ENCODE measurements at places on chromosomes 6 and 20.

- peak; percentile 88 for DNase-seq
Measured at GRCh38 chr20:3751675-3752385, 15.7 kb downstream of the ADISSP start.

DNA sequence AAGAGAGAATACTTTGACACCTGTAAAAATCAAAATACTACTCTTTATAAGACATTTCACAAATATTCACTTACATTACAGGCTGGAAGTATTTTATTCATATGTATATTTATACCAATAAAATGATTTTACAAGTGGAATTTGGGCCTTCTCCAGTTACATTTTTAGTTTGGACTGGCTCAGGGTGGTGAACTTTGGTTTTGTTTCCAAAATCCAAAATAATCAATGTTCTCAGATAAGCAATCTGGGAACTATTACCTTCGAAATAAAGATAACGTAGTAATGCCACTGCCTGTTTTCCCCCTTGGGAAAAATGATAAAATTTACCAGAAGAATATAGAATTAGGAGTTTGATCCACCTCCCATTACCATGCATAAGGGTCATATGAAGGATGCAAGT is 31.6 kb upstream of the SCGN start:
- DNase-seq = no peak

- peak; percentile 41 for DNase-seq
Measured at GRCh38 chr6:13614126-13614925, 809 bp upstream of the NOL7 start.

GRCh38 chr6:109662192-109662591 is 28.8 kb downstream of the AK9 start:
- DNase-seq = no peak

DNA sequence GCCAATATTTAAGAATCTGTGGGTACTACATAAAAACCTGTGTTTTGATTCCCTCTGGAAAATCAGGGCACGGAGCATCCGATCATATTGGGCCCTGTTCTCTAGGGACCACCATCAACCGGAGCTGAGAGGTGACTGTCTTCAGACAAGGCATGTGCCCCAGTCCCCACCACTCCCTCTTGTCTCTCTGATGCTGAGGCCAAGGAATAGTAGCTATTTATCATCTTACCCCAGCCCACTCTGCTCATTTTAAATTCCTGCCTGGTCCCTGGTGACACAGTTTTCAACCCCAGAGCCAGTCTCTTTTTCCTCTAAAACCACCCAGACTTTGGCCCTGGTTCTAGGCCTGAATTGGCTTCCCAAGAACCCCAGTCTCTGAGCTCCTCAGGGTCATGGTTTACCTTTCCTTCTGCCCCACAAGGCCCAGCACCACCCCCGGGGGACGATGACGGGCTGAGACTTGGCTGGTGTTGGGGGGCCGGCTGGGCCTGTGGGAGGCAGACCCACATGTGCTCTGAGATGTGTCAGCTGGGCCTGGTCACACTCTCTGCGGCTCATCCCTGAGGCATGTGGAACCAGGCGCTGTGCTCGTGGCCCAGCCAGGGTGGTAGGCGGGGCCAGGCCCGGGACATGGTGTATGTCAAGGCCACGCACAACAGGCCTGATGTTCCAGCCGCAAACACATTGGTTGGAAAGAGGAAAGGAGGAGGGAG is 114.4 kb downstream of the CEBPB start:
- no peak for DNase-seq

DNA sequence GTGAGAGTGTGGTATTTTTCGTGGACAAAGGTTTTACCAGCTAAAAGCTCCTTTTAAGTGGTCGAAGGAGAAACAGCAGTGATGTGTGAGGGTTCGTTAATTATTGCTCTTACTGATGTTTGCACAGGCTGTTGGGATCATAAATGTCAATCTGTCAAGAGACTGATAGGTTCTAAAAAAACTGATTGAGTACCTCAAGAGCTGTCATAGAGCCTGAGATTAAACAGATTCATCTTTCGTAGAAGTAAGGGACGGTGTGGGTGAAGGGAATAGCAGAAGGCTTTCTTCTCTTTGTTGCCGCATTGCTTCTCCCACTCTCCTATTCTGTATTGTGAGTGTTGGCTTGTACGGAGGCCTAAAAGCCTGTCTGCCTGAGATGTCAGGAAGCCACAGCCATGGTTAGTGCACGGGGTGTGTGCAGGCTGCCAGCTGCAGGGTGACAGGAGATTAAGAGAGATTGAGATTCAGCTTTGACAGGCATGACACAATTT is 291.0 kb downstream of the ZFAND3 start:
- DNase-seq = peak; percentile 4

DNA sequence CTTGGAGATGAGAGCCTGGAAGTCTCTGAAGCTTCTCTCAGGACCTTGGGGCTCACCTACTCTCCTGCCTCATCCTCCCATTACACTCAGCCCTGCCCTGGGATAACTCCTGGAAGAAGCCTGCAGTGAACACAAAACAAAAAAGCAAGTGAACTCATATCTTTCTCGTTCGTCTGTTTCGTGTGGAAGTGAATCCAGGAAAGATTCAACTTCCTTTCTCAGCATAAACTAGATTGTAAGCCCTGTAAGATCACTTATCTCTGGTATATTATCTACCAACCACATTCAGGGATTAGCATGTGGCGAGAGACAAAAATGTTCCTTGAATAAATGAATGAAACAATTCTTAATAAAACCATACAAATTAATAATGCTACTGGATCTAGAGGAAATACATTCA is 36.5 kb upstream of the FAM83C start:
- DNase-seq = no peak

GRCh38 chr20:24598996-24599395 is 129.6 kb downstream of the SYNDIG1 start:
- no peak for DNase-seq

- DNase-seq = peak; percentile 98
Measured at GRCh38 chr20:325045-325888, at the start of gene SOX12. Gene SOX12 (plus strand): TSS chr20:325552. CDS start chr20:325925, 373 bp downstream.

DNA sequence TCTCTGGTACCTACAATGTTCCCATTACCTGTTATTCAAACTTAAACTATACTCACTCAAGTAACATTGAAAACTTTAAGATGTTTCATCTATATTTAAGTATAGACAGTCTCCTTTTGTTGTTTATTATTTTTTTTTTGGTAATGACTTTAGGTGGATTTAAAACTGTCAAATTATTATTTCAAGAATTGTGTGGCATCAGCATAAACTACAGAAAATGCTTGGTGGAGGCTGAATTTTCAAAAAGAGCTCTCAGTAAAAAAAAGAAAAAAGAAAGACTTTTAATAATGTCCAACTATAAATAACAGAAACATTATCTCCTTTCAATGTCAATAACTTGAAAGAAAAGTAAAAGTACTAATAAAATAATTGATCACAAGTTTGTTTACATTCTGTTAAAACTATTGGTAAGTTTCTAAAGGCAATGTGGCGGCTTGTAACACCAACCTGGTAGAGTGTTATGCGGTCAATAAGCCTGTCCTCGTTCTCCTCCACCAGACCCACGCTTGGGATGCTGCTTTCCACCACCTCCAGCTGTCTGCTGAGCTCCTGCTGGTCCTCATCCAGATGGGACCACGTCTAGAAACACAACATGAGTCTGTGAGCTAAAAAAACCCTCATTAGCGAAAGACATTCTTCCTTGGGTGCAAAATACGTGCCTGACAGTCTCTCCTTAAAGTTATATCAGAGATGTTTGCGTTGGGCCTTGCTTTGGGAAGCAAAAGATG is 400.6 kb downstream of the SYNE1 start:
- DNase-seq = no peak

DNA sequence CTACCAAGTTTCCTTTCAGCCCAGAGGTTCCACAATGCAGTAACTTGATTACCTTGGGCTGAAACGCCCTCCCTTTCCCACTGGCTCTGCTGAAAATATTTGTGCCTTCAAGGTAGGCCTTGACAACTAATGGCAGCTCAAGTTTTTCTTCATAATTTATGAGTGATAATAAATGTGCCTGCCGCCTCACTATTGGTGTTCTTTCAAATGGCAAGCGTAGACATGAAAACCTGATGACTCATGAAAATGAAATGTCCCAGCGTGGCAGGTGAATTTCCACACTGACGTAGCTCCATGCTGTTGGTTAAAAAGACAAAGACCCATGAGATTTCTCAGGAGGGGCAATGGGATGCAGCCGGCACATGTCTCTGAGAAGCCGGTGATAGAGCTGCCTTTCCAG is 107.2 kb upstream of the GGTLC1 start:
- DNase-seq = no peak

GRCh38 chr6:77430504-77430903 is 32.8 kb downstream of the HTR1B start:
- DNase-seq = no peak

DNA sequence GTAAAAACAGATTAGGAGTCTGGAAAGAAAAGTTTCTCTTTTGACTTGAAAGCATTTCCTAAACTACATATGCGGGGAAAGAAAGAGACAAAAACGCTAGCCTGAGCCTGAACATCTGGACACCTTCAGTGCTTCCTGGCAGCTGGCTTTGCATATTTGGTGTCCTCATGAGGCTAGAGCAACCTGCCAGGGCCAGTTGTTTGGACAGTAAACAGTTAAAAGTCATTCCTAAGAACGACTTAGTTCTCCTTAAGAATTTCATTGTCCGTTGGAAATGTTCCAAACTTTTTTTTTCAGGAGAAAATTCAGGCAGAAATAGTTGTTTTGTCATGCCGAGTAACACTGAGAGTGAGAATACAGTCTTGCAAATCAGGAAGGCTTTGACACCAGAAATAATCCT is 199.8 kb downstream of the SMOC2 start:
- DNase-seq = no peak

- DNase-seq = peak; percentile 25
Measured at GRCh38 chr6:52603000-52603795, 26.3 kb upstream of the TRAM2 start.

- no peak for DNase-seq
Measured at GRCh38 chr20:11173916-11174315, 500.1 kb upstream of the JAG1 start.

- peak; percentile 77 for DNase-seq
Measured at GRCh38 chr20:53547664-53548239, 45.9 kb downstream of the ZNF217 start.

- DNase-seq = no peak
Measured at GRCh38 chr6:52394251-52394666, 25.9 kb upstream of the EFHC1 start.

- no peak for DNase-seq
Measured at GRCh38 chr6:141472162-141472928, 660.4 kb upstream of the GJE1 start.

GRCh38 chr20:58088105-58088504 is 140.3 kb downstream of the ANKRD60 start:
- DNase-seq = no peak

DNA sequence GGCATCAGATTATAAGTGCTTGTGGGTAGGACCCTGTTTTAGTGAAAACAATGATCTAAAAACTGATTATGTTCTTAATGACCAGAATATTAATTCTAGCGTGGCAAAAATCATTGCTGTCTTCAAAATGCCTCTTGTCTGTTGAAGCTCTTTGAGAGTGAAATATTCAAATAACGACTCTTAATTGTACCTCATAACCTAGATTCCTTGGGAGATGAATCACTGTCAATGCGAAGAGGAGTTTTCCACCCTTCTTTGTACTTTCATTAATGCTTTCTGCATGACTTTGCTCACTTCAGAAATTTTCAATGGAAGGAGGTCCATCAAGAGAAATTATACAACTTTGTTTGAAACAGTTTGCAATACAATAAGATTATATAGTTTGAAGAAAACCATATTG is 71.5 kb downstream of the CRYBG1 start:
- no peak for DNase-seq

GRCh38 chr20:62238569-62239277 is 402 bp downstream of the OSBPL2 start:
- DNase-seq = peak; percentile 22

DNA sequence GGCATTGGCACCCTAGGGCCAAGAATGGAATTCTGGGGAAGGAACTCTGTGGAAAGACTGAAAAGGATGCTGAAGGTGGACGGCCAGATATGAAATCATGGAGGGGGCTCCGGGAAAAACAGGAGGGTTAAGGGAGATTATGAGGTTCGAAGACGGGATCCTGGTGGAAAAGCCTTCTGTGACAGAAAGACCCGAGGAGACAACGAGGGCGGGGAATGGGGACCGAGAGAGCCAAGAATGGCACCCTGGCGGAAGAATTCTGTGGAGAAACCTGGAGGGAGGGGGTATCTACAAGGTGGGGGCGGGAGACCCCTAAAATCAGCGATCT is 426 bp downstream of the TRMT6 start:
- DNase-seq = no peak

GRCh38 chr6:27838945-27839625 is 73.1 kb downstream of the OR2B2 start:
- peak; percentile 55 for DNase-seq

DNA sequence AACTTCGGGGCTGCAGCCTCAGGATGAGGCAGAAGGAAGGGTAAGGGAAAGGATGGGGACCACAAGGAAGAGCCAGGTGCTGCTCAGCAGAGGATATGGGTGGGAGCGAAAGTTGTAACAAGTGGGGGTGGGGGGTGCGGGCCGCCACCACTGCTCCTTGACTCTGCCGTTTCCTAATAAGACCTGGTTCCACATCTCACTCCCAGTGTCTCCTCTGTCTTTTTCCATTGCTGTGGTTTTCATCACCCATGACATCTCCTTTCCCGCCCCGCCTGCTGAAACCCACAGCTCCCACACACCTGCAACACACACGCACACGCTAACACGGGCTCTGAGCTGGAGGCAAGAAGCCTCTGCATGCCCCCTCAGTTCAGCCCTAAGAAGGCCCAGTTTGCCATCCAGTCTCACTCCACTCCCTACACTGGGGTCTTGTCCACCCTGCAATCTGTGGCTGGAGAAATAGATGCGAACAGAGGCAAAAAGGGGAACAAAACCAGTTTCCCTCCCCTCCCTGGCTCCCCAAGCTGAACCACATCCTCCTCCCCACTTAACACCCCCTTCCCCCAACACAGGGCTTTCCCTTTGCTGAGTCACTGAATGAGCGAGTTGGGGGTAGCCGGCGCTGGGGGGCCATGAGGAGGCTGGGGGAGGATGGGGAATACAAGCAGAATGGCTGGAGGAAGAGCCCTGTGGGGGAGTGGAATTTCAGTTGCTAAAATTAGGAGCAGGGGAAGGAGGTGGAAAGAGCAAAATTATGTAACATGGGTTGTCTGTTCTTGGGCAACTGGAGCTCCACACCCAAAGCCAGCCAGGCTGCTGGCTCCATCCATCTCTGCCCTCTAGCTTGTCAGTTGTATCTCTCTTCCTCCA is 11.5 kb downstream of the NFKBIL1 start:
- DNase-seq = peak; percentile 97

GRCh38 chr20:55614220-55614757 is 391.0 kb downstream of the CBLN4 start:
- no peak for DNase-seq

- no peak for DNase-seq
Measured at GRCh38 chr6:52616059-52616690, 39.3 kb upstream of the TRAM2 start.

- DNase-seq = peak; percentile 88
Measured at GRCh38 chr6:113447088-113447831, 409.9 kb upstream of the MARCKS start.

- DNase-seq = no peak
Measured at GRCh38 chr20:11651647-11652046, 266.0 kb upstream of the BTBD3 start.

- DNase-seq = no peak
Measured at GRCh38 chr6:36926708-36927513, 27.6 kb upstream of the PI16 start.

- DNase-seq = no peak
Measured at GRCh38 chr6:53026526-53026925, 31.4 kb upstream of the GSTA4 start.

- DNase-seq = peak; percentile 70
Measured at GRCh38 chr6:148779142-148779562, 32.3 kb downstream of the UST start.

- no peak for DNase-seq
Measured at GRCh38 chr6:152428126-152428525, 209.0 kb downstream of the SYNE1 start.

Data from suppressor macrophage treated with lipopolysaccharide for 1 hour (primary cell).